ENCODE measurements at places on chromosomes 1 and 21.

GRCh38 chr1:232142403-232143314 is 487.3 kb downstream of the SIPA1L2 start:
- DNase-seq = no peak

GRCh38 chr1:32931760-32932159 is 30.6 kb upstream of the TMEM54 start:
- DNase-seq = no peak

GRCh38 chr21:45011911-45012661 is 62.3 kb upstream of the ADARB1 start:
- no peak for DNase-seq

DNA sequence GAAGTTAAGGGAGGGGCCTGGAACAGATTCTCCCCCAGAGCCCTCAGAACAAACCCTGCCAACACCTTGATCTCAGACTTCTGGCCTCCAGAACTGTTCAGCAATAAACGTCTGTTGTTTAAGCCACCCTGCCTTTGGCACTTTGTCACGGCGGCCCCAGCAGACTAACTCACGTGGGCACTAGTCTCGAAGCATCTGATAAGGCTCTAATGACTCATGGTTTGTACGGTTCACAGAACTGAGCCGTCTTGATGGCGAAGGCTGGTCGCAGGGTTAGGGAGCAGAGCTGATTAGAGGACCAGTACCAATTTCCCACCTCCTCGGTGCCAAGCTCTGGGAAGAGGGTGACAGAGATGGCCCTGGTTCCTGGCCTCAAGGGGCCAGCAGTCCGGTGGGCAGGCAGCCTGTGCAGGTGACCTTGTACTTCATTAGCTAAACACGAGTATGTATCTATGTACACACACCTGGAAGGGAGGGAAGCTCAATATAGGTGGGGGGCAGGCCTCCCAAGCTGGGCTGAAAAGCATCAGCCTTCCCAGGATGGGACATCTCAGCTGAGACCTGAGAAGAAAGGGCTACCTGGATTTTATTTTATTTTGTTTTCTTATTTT is 112.8 kb downstream of the MRPS6 start:
- DNase-seq = no peak

GRCh38 chr1:34711485-34711884 is 43.4 kb upstream of the GJB5 start:
- no peak for DNase-seq

GRCh38 chr1:81799939-81800694 is 617 bp upstream of the ADGRL2 start:
- DNase-seq = peak; percentile 6

- DNase-seq = no peak
These were observed 5.2 kb downstream of the COQ8A start for GRCh38 chr1:226945106-226945857.

GRCh38 chr1:91549041-91549735 is 48.5 kb downstream of the CDC7 start:
- DNase-seq = no peak

DNA sequence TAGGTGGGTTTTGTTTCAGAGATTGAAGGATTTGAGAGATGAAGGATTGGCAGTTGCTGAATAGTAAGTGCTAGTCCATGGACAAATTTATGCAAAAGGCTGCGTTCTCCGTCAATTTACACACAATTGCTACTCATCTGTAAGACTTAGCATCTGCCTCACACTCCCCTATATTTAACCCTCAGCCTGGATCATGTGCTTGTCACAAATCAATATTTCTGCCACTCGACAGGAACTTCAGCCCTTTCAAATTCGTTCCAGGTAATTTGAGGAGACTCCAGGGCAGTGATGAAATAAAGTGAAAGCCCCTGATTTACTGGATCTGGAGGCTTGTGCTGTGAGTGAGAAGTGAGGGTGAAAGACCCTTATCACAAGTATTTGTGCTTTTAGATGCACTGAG is 105.6 kb upstream of the UBE2U start:
- no peak for DNase-seq

- no peak for DNase-seq
These were observed 15.5 kb downstream of the TRIM33 start for GRCh38 chr1:114495486-114495885.

DNA sequence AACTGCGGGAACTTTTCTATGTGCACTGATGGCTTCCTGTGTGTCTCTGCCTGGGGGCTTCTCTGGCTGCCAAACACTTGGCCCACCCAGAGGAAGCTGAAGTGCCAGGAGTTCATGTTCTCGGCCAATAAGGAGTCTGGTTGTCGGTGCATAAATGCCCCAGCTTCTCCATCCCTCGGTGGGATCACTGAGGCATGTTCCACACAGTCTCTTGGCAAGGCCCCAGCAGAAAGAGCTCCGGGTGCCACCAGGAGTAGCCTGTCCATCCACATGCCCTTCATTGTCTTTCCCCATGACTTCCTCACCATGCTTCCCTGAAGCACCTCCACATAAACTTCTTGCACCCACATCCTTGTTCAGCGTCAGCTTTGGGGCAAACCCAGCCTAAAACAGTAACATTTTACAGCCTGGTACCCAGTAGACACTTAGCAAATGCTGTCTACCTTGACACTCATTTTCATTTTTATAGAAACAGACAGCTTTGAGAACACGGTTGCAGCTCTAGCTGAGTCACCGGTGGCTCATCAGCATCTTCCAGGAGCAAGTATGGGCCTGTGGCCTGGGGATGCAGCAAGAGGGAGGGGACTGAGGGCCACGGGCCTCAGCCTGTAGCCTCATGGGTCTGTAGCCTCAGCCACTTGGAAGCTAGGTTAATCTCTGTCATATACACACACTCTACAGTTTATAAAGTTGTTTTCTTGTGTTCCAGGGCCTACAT is 14.8 kb upstream of the CDCP2 start:
- no peak for DNase-seq

DNA sequence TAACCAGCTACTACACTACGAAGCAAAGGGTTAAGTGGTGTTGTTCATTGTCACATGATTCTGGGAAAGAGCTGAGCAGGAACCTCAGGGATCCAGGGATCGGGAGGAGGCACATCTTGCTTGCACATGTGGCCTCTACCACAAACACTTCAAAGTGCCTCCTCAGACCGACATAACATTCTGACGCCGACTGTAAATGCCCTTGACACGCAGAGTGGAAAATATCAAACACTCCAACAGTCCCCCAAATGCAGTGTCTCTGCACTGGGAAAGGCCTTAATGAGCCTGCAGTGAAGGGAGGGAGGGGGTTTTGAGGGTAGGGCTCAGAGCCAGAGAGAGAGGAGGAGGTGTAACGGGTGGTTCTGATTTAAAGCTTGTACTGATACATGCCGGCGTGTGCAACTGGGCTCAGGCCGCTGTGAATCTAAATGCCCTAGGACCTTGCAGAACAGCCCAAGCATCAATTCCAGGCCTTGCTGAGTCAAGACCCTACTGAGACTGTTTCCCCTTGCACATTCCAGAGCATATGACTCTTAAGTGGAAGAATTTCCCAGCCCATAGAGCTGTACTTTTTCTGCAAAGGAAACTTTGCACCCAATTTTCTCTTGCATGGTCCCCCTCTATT is 163.7 kb downstream of the NTMT2 start:
- no peak for DNase-seq

- DNase-seq = no peak
These were observed 58.5 kb downstream of the RUSC1 start for GRCh38 chr1:155379180-155379579.

DNA sequence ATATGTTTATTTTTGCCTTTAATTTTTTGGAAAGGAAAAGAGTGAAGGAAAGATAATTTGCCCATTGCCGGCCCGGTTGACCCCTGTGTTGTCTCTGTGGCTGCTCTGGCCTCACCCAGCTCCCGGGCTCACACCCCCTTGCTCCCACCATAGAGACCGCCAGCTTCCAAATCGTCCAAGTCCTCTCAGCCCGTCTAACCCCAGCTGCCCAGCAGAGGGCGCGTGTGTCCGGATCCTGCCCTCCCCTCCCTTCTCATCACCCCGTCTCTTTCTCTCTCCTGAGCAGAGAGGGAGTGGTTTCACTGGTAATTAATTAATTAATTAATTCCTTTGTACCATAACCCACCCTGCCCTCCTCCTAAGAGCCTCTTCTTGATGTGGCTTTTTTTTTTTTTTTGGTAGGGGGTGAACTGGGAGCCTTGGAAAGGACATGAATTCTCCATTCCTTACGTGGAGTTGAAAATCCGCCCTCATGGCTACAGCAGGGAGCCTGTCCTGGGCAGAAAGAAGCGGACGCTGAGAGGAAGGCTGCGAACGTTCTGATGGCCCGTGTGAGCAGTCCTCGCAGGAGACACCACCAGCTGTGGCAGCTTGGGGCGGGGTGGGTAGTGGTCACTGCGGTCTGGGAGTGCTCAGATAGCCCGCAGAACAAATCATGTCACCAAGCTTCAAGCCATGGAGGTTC is 45.9 kb downstream of the KIAA0040 start:
- peak; percentile 85 for DNase-seq

GRCh38 chr1:247741756-247742155 is 3.3 kb downstream of the OR14K1 start:
- DNase-seq = no peak

GRCh38 chr1:82317671-82318070 is 516.9 kb downstream of the ADGRL2 start:
- DNase-seq = no peak

GRCh38 chr1:205972081-205972480 is 28.8 kb upstream of the SLC26A9 start:
- DNase-seq = no peak

DNA sequence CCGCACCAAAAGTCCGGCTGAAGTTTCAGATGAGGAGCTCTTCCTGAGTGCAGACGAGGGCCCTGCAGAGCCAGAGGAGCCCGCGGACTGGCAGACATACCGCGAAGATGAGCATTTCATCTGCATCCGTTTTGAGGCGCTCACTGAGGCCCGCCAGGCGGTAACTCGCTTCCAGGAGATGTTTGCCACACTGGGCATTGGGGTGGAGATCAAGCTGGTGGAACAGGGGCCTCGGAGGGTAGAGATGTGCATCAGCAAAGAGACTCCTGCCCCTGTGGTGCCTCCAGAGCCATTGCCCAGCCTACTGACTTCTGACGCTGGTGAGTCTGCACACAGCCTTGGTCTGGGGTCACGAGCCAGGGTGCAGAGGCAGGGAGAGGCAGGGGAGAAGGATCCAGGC is 84.7 kb downstream of the TRIM11 start:
- DNase-seq = no peak

- no peak for DNase-seq
These were observed 298.5 kb downstream of the PCP4 start for GRCh38 chr21:40165773-40166070.

DNA sequence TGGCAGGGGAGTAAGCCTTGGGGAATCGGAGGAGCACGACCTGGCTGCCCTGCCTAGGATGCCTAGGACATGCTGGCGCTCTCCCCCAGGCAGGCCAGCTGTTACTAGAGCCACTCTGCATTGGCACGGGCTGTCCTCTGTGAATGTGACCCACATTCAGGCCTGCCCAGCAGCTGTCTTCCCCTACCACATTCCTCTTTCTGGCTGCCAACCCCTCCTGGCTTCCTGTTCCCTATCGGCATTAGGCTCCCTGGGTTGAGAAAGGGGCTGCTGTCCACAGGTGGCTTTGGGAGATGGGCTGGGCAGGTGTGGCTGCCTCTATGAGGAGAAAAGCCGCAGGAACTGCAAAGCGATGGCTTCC is 2.3 kb upstream of the NFASC start:
- DNase-seq = no peak

- peak; percentile 54 for DNase-seq
These were observed 150.6 kb upstream of the ZC3H12A start for GRCh38 chr1:37323486-37324377.

DNA sequence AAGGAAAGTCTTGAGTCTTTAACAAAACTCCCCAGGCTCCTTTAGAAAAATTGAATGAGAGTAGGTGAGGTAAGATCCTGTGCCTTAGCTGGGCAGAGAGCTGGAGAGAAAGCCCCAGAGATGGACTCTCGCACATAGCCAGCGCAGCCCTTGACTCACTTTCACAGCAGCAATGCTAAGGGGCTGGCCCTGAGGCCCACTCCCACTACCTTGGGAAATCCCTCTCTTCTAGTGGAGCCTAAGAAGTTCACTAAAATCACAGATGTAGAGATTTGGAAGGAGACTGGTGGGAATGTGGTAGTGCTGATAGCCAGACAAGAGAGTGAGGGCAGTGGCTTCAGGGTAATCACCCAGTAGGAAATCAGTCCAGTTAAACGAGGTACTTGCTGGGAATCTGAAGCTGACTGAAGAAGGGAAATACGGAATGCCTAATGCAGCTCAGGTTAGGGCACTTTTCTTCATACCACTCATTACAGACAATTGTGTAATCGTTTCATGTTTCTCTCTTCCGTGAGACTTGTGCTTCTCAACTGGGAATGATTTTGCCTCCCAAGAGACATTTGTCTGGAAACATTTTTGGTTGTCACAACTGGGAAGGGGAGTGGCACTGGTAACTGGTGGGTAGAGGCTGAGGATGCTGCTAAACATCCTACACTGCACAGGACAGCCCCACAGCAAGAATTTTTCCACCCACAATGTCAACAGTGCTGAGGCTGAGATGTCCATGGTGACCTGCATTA is 42.4 kb upstream of the LRRC8C start:
- no peak for DNase-seq

- no peak for DNase-seq
These were observed 111.4 kb downstream of the KCND3 start for GRCh38 chr1:111878091-111878490.

GRCh38 chr1:232562855-232563510 is 67.0 kb downstream of the SIPA1L2 start:
- DNase-seq = no peak

- no peak for DNase-seq
These were observed 77.5 kb downstream of the GLIS1 start for GRCh38 chr1:53661496-53661895.

GRCh38 chr1:198939956-198940355 is 301.1 kb downstream of the PTPRC start:
- DNase-seq = no peak

DNA sequence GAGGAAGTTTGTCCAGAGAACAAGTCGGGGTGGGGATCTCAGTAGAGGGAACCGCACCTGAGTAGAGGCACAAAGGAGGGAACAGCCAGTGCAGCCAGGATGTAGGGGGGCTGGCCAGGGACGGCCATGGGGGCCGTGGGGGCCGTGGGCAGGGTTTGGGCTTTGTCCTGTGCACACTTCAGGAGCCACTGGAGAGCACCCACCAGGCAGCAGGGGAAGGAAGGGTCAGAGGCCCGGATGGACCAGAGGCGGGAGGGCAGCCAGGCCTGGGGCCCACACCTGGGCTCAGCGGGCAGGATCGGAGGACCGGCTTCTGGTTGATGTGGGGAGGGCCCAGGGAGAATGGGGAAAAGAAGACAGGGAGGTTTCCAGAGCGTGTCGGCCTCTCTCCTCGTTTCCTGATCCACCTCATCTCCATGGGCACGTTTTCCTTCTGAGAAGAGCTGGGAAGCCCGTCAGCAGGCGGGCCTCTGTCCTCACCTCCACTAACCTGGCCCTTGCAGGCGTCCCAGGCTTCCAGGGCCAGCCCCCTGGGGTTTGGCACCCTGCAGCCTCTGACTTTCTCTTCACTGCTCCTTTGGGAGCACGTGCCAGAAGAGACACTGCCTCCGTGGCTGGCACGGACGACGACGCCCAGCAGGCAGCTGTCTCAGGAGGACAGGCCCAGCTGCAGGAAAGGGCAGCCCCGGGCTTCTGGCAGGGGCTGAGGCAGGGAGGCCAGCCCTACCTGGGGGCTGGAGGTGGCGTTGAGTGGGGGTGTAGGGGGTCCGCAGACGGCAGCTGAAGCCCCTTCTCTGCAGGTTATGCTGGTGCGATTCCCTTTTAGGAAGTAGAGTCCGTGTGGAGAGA is 16.8 kb upstream of the PDXK start:
- DNase-seq = no peak

- DNase-seq = no peak
These were observed 10.0 kb downstream of the UMODL1 start for GRCh38 chr21:42081138-42081537.

Data from activated CD4-positive, alpha-beta T cell treated with anti-CD3 and anti-CD28 coated beads for 48 hours (primary cell).